NCI-H187 (cell line): ENCODE measurements at places on chromosomes 4 and X.
A peak's percentile ranks its signal among the peaks of the same experiment; 100 is the strongest.

DNA sequence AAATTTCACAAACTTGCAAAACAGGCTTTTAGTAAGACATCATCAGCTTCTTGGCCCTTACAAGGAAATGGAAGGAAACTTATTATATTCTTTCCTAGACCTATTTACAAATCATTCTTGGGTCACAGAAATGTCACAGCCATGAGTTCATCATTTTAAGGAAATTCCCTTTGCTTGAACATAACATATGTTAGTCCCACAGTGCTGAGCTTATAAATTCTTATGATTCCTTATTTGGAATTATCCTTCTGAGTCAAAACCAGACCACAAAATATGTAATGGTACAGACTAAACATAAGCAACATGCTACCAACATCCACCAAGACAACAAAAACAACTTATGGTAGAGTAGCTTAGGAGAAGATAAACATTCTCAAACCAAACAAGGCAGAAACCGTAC, 236.9 kb upstream of the CTSO start:
- DNase-seq = no peak

DNA sequence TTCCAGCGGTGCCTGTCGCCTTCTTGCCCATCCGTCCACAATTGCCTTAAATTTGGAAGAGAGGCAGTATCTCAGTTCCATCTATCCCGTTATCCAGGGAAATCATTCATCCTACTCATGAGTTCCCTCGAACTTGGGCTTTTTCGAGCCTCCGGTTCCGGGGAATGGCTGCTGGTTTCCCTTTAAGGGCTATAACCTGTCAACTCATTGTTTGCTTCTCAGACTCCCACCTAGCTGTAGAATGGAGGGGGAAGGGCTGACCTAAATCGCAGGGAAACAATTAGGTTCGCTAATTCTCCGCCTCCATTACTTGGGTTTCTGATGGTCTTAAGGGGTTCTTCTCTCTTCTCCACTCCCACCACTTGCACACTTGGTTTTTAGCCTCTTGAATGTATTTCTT, 1.2 kb downstream of the UCHL1 start:
- no peak for DNase-seq

DNA sequence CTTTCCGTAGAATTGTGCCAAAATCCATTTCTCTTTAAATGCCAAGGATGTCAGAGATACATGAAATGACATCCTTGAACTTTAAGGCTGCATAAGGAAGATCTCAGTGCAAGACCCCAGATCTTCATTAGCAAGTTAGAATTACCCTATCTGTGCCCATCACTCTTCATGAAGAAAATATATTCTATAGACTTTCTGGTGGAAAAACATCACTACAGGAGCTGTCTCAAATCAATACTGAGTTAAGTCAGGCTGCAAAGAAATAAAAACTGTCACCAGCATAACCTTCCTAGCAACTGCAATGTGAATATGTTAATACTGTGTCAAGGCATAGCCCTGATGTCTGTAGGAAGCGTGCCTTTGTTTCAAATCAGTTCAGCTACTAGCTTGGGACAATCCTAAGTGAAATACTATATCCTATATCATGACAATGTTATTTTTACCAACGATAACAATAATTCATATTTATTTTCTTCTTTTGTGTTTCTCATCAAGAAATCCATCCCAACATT, 173.3 kb downstream of the TBCK start:
- DNase-seq = no peak

- no peak for DNase-seq
These were observed 23.8 kb downstream of the ZFX start for GRCh38 chrX:24173115-24173847.

GRCh38 chr4:25015012-25015411, 15.7 kb downstream of the LGI2 start:
- DNase-seq = no peak

GRCh38 chr4:118849867-118850487, 14.1 kb upstream of the SEC24D start:
- DNase-seq = no peak

DNA sequence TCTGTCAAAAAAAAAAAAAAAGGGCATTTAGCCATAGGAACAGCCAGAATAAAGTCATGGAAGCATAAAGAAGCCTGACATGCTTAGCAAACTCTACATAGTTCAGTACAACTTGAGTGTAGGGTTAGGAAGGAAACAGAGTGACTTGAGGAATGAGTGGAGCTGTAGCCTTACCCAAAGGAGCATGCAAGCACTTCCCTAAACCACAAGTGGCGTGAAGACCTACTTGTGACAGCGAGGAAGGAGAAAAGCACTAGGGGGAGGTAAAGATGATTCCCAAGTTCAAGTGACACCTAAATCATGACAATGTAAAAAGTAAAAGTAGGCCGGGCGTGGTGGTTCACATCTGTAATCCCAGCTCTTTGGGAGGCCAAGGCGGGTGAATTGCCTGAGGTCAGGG, 21.8 kb upstream of the IQSEC2 start:
- DNase-seq = no peak

DNA sequence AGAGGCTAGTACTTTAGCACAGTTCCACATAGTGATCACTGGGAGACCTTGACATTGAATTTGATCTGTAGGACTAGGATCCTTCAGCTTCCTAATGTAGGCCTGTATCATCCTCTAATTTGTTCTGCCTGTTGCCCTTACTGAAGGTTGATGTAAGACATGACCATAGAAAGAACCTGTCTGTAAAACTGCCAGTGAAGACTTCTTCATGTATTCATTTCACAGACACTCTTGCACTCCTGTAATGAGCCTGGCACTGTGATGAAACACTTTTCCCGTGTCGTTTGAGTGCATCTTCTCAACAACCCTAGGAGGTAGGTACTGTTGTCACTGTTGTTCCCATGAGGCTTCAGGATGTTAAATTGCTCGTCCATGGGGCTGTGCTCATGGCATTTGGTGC, 14.7 kb downstream of the RAB9A start:
- DNase-seq = no peak

DNA sequence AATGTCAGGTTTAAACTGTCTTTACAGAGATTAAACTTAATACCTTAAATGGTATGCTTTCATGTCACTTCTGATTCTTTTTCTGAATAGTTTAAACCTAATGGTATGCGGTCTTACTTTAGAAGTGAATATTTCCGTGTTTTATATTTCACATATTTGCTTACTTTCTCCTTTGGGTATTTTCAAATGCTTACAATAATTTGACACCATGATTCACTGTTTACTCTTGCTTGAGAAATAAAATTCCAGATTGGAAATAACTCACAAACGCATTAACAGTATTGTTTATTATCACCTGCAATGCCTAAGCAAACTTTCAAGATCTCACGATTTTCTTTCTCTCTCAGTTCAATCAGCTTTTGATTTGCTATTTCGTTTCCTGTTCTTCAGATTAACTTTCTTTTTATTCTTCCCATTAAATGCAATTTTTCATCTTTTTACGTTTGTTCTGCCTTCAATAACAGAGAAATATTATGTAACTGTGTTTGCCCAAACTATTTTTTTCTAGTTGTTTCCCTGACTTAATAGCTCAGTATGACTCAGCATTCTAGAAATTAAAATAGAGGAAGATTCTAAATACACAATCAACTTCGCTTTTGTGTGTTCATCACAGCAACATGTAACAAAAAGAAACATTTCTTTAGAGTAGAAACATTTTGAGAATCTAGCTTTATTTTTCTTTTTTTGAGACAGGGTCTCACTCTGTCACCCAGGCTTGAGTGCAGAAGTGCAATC, 955.5 kb upstream of the PRKX start:
- no peak for DNase-seq

- DNase-seq = peak; percentile 1
These were observed 880.6 kb upstream of the FRG1 start for GRCh38 chr4:189060104-189060503.

- no peak for DNase-seq
These were observed 192.7 kb downstream of the RCHY1 start for GRCh38 chr4:75321484-75321883.

DNA sequence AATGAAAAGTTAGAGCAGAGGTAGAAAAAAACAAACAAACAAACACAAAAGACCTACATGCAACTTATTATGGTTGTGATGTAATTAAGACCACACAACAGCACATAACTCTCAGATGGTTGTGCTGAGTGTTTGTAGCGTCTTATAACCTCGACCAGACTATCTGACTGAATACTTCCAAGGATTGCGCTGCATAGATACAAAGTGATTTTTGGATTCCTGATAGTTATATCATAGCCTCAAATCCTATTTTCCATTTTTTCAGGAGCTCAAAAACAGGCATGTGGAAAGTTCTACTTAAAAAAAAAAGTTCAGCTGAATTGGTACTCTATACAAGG, 236.1 kb downstream of the SPRY1 start:
- no peak for DNase-seq

- no peak for DNase-seq
These were observed 56.7 kb downstream of the SPINK2 start for GRCh38 chr4:56764775-56765174.

DNA sequence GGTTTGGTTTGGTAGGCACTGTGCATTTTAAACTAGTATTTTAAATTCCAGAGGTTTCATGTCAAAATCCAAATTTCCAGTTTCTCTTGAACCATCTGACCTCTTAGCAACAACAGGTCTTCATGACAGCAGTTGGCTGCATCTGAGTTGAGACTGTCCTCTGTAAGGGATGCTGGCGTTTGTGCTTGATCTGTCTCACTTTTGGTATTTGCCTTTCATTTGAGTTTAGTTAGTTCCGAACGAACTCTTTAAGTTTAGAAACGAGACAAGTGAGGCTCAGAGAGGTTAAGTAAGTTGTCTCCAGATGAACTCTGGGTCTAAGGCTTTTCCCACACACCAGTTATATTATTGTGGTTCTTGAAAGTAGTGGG, 29.1 kb downstream of the SPARCL1 start:
- no peak for DNase-seq

GRCh38 chr4:31005037-31005436, 284.9 kb downstream of the PCDH7 start:
- no peak for DNase-seq

DNA sequence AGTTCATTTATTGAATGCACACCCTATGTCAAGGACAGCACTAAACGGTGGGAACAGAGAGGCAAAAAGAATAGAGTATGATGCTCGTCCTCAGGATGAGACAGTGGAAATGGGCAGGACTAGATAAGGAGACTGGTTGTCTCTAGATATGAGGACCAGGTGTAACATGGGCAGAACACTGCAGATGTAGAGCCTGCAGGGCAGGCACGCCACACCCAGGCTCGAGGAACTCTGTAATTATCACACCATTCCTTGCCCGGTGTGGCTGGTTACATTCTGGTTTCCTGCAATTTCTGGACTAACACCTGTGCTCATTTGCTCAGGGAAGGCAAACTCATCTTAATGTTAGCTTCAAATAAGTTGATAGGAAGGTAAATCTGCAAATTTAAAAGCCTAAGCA, 334.4 kb downstream of the DHX15 start:
- no peak for DNase-seq

DNA sequence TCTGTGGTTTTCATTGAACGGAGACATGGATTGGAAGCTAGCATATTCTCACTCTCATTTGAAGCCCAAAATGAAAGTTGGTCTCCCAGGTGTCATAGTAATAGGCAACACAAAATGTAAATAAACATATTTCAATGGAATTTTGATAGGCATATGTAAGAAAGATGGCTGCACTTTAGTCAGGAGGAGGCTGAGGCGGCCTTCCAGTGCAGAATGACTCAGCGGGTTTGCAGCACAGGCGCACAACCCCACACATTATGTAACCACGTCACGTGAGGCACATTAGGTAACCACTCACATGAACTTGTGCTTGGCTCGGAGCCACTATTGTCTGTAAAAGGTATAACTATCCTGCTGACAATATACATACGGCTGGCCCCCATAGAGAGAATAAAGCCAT, 381.7 kb downstream of the GPAT3 start:
- DNase-seq = no peak

DNA sequence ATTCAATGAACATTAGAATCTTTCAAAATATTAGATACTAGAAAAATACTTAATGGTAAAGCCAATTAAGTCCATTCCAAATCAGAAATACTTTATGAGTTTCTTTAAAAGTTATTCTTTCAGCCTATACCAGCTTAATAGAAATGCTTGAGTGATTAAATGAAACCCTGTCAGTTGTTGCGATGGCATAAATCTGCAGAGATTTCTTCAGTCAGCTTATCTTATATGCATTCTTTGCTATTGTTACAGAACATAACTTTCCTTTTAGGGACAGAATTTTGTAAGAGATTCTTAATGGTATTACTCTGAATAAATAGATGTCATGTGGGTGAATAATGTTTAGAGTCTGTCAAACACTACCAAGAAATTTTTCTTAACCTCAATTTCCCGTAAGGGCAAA, 325.0 kb upstream of the HAND2 start:
- no peak for DNase-seq

- no peak for DNase-seq
These were observed 50.4 kb upstream of the CCDC160 start for GRCh38 chrX:134186362-134187121.

DNA sequence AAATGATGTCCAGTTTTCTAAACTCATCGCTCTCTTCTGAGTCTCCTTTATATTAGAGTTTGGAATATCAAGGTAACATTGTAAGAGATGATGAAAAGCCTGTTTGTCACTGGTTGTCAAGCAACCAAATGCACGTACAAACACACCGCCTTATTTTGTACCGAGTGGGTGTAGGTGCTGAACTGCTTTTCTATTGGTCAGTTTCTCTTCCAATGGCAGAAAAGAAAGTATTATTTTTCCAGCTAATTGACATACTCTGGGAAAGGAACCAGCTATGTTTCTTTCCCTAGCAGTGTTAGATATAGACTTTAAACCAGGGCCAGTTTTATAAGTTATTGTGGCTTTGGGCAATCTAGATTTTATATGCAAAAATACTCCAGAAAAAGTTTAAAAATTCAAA, 6.6 kb upstream of the PPM1K start:
- DNase-seq = no peak

DNA sequence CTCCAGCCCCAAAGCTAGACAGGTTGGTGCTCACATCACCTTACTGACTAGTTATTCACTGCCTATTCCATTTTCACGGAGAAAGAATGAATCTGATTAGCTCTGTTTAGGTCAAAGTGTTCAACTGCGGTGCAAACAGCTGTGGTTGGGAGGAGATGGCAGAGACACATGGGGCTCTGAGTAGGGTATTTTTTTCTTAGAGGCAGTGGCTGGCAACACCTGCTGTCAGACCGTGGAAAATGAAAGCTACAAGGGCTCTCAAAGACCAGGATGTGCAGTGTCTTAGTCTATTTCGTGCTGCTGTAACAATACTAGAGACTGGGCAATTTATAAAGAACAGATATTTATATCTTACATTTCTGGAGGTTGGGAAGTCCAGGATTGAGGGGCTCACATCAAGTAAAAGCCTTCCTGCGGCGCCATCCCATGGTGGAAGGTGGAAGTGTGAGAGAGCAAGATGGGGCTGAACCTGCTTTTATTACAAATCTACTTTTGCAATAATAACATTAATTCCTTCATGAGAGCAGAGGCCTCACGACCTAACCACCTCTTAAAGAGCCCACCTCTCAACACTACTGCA, 10.6 kb downstream of the NYX start:
- DNase-seq = no peak
